PC-3 (cell line): ENCODE measurements at places on chromosomes 7 and 10. TPM values are rescaled to one million over a fixed set of nuclear protein-coding genes. Genes with fewer than 3 reads are reported as not detected.
A peak's percentile ranks its signal among the peaks of the same experiment; 100 is the strongest.

- DNase-seq, result peak; percentile 84
These were observed 2.9 kb upstream of the IGFBP1 start for GRCh38 chr7:45885264-45885882.

- no peak for DNase-seq
These were observed 6.2 kb upstream of the PIK3CG start for GRCh38 chr7:106858618-106859532.

- peak; percentile 29 for DNase-seq
These were observed 3.4 kb upstream of the SMARCD3 start for GRCh38 chr7:151251689-151252560.

DNA sequence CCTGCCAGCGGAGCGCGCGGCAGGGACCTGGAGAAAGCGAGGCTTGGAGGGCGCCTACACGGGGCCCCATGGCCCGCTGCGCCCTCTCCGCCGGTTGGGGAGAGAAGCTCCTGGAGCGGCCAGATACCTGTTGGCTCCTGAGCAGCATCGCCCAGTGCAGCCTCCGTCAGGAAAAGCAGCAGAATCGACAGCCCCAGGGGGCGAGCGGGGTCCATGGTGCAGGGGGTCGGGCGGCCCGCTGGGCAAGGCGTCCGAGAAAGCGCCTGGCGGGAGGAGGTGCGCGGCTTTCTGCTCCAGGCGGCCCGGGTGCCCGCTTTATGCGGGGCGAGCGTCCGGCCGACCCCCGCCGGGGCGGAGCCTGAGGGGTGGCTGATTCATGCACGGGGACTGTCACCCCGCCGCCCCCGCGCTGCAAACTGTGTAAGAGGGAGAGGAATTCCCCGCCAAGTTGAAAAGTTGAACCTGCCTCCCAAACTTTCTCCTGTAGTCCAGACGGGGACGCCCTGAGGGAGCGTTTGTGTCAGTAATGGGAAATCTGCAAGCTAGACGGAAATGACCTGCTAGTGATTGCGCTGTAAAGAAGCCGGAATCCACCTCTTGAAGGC is at the start of gene TFPI2:
Gene TFPI2, minus strand, starts transcription at position 290 of the 605 bp plus-strand sequence. Its CDS starts 75 bp downstream, at position 215.
- DNase-seq, result peak; percentile 87

DNA sequence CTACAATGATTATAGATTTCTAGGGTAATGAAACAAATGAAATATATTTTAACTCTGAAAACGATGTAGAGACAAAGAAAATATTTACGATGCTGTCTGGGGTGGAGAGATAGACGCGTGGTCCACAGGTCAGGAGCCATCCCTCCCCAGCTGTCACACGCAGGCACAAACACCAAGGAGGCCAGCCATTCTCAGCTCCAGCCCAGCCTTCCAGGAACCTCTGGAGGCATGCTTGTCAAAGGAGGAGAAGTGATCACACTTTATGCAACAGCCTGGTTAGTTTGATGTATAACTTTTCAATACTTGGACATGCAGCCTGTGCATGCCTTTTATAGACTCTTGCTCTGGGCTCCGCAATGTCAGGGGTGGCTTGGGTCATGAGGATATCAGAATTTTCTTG is 391.5 kb upstream of the MGMT start:
- DNase-seq, result no peak

NODAL gene
- total RNA-seq, result not detected in 2 replicates

DNA sequence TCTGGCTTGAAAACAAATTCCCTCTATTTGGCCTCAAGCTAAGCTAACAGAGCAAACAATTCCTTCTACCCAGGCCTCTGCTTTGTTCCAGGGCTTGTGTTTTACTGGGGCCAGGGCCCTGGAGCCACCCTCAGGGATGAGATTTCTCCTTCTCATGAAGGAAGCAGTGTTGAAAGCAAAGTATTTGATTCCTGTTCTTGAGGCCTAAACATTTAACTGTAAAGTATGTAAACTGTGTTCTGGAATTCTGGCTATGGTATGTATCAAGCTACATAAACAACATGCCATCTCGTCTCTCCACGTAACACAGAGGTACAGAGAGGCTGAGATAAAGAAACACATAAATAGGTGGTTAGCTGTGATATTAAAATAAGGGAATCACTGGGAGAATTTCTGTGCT is 81.8 kb downstream of the HERPUD2 start:
- no peak for DNase-seq

NOBOX gene
- not detected in 2 replicates for total RNA-seq

DNA sequence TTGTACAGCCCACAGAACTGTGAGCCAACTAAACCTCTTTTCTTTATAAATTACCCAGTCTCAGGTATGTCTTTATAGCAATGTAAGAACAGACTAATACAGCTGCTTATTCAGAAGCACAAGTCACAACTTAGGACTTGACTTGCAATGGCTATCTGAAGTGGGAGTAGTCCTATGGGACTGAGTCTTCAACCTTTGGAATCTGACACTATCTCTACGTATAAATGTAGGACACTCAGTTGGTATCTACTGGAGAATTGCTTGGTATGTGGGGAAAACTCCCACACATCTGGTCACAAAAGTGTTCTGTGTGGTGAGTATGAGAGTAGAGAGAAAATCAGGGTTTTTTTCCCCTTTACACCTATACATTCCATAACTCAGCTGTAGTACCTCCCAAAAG is 12.3 kb upstream of the PANK1 start:
- no peak for DNase-seq

GRCh38 chr7:29372351-29373090 is 177.9 kb downstream of the CHN2 start:
- peak; percentile 64 for DNase-seq

GRCh38 chr10:43214071-43214955 is 52.6 kb downstream of the RASGEF1A start:
- DNase-seq, result peak; percentile 45

EPHB4 gene
- total RNA-seq, result 104 and 150 TPM in 2 replicates

GRCh38 chr10:6583447-6583846 is 3.4 kb upstream of the PRKCQ start:
- no peak for DNase-seq

DNA sequence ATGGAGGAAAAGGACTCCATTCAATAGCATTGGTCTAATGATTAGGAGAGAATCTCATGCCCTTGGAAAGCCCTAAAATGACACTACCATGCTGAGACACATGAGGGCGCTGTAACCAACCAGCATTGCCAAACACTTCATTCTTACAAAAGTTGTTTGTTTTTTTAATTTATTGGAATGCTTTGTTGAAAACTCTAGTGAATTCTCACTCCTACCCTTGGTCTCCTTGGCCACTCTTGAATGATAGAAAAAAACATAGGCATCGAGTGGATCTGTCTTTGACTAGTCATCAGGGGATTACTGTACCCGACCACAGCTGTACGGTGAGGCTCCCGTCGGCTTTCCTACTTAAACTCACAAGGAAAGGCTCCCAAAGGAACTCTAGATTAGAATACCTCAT is 29.3 kb upstream of the ADD3 start:
- peak; percentile 48 for DNase-seq

C7orf57 gene
- 0.15 TPM in 1 of 2 replicates, not detected in the other for total RNA-seq

- peak; percentile 38 for DNase-seq
These were observed 422.9 kb upstream of the SEMA3A start for GRCh38 chr7:84617265-84618030.

DNA sequence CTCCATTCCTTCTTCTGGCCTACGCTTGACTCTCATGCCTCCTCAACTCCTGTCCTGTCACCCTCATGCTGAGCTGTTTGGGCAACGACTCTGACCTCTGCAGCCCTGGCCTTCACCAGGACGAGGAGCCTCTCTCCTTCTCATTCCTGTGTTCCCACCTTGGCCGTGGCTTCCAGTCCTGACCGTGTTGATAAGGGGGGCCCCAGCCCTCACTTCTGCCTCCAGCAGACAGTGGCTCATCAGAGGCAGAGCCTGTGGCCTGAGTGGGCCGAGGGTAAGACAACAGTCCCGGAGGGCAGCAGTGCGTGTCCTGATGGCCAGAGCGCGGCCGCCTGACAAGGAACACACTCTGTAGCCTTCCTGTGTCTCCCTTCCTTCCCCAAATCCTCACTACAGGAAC is 61.7 kb upstream of the UBE3C start:
- no peak for DNase-seq

CTTNBP2 gene
- total RNA-seq, result 1.0 and 1.1 TPM in 2 replicates

GRCh38 chr7:94127026-94127425 is 122.9 kb upstream of the BET1 start:
- DNase-seq, result no peak

GRCh38 chr7:100691676-100692577 is 2.1 kb downstream of the GIGYF1 start:
- DNase-seq, result peak; percentile 78

- DNase-seq, result no peak
These were observed 365.7 kb downstream of the GPR37 start for GRCh38 chr7:124399941-124400340.

- DNase-seq, result no peak
These were observed 15.9 kb downstream of the COL1A2 start for GRCh38 chr7:94410413-94411187.

DNA sequence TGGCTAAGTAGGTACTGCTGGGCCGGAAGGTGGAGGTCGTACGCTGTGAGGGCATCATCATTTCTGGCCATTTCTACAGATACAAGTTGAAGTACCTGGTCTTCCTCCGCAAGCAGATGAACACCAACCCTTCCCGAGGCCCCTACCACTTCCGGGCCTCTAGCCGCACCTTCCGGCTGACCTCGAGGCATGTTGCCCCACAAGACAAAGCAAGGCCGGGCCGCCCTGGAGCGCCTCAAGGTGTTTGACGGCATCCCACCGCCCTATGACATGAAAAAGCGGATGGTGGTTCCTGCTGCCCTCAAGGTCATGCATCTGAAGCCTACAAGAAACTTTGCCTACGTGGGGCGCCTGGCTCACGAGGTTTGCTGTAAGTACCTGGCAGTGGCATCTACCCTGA is 56.8 kb downstream of the ATXN7L1 start:
- no peak for DNase-seq

GRCh38 chr10:24341371-24341770 is 132.4 kb downstream of the KIAA1217 start:
- DNase-seq, result no peak

- DNase-seq, result no peak
These were observed 6.5 kb downstream of the GNB2 start for GRCh38 chr7:100679927-100680575.

C10orf143 gene
- 0.29 TPM in 1 of 2 replicates, not detected in the other for total RNA-seq

GRCh38 chr7:33044401-33044718 is 18.2 kb downstream of the NT5C3A start:
- DNase-seq, result peak; percentile 67

GRCh38 chr7:48894574-48894973 is 29.8 kb upstream of the CDC14C start:
- DNase-seq, result no peak

DNA sequence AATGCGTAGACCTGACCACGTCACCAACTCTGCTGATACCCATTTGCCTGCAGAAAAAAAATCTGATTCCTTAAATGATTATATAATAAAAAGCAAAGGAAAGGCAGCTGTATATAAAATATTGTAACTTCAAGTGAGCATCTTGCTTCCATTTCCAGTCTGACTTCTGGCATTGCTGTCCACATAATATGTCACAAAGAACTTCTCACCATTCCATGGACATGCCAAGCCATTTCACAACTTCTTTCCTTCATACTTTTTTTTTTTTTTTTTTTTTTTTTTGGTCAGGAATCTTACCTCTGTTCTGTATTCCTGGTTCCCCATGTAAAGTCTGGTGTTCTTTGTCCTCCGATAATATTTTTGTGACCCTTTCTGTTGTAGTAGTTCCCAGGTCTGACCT is 165.5 kb downstream of the SND1 start:
- no peak for DNase-seq

GRCh38 chr7:152602962-152603361 is 73.0 kb downstream of the XRCC2 start:
- DNase-seq, result no peak

DNA sequence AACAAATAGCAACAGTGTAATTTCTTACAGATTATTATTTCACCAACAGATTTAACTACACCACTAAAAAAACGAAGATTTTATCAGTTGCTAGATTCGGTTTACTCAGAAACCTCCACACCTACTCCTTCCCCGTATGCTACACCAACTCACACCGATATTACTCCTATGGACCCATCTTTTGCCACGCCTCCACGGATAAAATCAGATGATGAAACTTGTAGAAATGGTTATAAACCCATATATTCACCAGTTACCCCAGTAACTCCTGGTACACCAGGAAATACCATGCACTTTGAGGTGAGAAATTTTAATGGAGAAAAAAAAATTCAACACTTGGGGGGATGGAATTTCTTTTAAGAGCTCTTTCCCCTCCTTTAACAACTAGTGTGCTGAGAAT is 92.5 kb downstream of the KMT2E start:
- DNase-seq, result no peak

DNA sequence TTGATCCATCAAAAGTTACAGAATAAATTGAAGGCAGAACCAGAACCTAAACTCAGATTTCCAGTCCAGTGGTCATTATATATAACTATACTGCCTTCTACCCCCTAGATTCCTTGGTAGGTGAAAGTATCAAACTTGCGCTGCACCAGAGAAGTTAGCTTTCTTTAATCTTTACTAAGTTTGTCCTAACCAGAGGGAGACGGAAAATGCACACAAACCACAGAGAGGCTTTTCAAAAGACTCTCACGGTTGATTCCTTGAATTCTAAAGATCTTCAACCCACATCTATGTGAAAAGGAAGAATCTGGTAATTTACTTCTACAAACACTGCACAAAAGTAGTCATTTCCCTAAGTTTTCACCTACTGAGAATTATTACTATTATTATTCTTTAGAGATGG is 18.2 kb upstream of the KIAA1549 start:
- DNase-seq, result no peak

GRCh38 chr10:67793313-67793712 is 44.7 kb downstream of the DNAJC12 start:
- no peak for DNase-seq

GRCh38 chr7:46908770-46909169 is 673.1 kb downstream of the TNS3 start:
- DNase-seq, result peak; percentile 80

GRCh38 chr10:132526676-132527075 is 10.9 kb upstream of the INPP5A start:
- no peak for DNase-seq

DNA sequence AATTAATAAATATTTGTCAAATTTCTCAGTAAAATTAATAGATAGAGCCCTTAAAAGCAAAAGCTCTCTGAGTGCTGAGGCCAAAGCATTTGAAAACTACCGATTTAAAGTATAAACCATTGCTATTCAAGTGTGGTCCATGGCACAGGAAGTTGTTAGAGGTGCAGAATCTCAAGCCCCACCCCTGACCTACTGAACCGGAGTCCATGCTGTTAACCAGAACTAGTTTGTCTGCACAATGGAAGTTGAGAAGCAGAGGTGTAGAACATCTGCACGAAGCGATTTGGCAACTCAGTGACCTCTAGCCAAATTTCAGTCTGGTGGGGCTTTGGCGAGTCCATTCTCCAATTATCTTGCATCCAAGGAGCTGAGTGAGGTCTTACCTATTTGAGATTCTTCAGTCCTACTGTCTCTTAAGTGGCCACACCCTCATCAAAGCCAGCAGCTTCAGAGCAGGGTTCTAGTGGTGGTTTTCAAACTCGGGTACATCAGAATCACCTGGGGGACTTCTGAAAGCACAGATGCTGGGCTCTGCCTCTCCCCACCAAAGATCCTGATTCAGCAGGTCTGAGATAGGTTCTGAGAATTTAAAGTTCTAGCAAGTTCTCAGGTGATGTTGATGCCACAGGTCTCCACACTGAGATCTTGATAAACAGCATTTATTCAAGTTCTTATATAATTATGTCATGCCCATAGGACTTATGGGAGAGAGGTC is 96.8 kb upstream of the SAMD8 start:
- DNase-seq, result no peak

GRCh38 chr10:70702190-70702763 is 30.0 kb downstream of the ADAMTS14 start:
- DNase-seq, result no peak

CALCR gene
- total RNA-seq, result not detected in 2 replicates

GRCh38 chr7:129184981-129185670 is 3.3 kb upstream of the SMO start:
- peak; percentile 22 for DNase-seq

GRCh38 chr7:157643525-157643970 is 306.7 kb downstream of the DNAJB6 start:
- no peak for DNase-seq
